ENCODE measurements at places on chromosomes 11 and 22.

DNA sequence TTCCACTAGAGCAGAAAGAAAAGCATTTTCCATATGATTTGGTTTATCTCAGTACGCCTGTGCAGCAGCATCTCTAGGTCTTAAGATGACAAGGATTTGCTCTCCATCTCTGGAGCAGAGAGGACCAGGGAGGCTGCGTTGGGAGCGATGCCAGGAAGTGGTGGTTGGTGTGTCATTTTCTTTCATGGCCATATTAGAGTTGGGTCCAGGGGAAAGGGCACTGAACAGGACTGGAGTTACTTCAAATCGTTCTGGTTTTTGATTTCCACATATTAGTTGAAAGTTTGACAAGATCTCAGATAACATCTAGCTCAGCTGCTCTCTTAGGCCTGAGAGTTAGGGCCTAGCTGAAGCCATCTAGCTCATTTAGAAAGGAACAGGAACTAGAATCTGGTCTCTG is 157.7 kb downstream of the ADAMTS15 start:
- no peak for DNase-seq

DNA sequence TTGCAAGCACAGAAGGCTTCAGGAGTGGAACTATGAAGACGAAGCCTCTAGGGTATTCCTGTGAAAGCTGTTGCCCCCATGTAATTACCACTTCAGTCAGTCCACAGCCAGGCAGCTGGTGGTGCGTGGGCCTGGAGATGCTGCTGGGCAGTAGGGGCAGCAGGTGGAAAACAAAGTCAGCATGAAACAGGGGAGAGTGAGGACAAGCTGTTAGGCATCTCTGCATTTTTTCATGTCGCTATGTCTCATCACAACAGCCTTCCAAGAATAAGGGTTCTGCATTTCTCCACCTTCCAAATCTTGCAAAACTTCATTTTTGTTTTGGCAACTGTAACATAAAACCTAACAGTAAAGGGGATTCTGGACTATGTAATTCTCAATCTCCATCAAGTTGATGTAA is 757.5 kb downstream of the NELL1 start:
- no peak for DNase-seq

- no peak for DNase-seq
These were observed 672.2 kb downstream of the LRRC4C start for GRCh38 chr11:40787224-40787623.

GRCh38 chr11:27795955-27796861 is 96.0 kb upstream of the BDNF start:
- DNase-seq: no peak

- no peak for DNase-seq
These were observed 293.7 kb downstream of the DDX10 start for GRCh38 chr11:108958368-108959104.

DNA sequence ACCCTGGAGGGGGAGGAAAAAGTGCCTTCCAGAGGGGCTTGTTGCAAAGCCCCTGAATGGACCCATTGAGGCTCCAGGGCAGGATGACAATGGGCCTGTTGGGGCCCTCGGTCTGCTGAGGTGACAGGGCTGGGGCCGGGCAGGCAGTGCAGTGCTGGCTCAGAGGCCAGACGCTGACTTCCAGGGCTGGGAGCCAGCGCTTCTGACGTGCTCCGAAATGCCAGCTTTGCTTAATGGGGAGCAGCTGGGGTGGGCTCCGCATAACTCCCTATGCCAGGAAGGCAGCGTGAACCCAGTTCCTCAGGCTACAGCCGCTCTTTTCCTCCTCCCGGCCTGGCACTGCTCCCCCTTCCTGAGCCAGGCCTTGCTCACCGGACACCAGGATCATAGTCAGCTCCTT is 17.7 kb downstream of the NAV2 start:
- DNase-seq: no peak

DNA sequence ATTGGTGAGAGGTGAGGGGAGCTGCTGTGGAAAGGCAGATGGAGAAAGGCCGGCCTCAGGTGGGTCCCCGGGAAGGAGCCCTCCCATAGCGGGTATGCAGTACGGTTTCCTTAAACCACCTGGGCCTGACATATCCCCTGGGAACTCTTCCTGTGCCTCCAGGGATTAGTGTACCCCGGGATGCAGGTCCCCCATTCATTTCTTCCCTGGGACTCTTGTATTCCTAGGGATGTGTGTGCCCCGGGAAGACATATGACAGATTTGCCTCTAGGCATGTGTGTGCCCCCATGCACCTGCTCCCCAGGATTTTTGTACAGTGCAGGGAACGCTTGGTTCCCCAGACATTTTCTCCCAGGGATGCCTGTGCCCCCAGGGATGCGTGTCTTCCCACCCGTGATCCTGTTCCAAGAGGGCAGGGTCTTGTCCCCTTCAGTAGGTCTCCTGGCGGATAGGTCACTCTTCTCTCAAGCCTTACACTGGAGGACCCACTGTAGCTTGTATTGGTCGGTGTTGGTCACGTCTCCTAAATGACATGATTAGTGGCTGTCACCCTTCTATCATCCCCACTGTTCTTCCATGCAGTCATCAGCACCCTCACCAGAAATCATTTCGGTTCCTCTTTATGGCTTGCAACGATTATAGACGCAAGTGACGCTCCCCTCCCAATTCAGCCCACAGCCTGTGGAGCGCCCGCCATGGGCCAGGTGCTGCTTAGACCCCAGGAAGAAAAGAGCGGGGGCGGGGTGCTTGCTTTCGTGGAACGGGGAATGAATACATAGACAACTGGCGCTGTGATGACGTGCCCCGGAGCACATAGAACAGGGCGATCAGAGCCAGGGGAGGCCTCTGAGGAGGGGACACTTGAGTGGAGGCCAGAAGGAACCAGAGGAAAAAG is 1.3 kb downstream of the PARVB start:
- DNase-seq: no peak

DNA sequence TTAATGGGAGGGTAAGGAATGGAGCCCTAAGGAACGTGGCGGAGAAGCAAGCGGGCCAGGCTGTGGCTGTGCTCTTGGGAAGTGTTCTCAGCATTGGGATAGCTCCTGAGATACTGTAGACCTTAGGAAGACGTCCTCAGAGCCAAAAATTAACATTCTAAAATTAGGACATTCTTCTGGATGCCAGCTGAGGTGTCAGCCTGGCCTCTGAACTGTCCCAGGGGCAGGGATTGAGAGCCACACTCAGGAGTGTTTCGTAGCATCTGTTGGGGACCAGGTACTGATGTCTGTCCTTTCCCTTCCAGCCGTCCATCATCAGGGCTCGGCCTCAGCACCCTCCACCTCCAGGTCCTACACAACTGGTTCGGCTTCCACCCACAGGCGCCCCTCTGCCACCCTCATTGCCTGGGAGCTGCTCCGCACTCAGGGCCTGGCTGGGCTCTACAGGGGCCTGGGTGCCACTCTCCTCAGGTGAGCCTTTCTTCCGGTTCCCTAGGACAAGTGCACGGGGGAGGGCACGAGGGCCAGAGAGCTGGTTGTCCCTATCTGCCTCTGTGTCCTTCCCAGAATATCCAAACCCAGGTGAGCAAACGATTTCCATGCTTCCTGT is 23.6 kb downstream of the SLC25A18 start:
- DNase-seq: no peak

DNA sequence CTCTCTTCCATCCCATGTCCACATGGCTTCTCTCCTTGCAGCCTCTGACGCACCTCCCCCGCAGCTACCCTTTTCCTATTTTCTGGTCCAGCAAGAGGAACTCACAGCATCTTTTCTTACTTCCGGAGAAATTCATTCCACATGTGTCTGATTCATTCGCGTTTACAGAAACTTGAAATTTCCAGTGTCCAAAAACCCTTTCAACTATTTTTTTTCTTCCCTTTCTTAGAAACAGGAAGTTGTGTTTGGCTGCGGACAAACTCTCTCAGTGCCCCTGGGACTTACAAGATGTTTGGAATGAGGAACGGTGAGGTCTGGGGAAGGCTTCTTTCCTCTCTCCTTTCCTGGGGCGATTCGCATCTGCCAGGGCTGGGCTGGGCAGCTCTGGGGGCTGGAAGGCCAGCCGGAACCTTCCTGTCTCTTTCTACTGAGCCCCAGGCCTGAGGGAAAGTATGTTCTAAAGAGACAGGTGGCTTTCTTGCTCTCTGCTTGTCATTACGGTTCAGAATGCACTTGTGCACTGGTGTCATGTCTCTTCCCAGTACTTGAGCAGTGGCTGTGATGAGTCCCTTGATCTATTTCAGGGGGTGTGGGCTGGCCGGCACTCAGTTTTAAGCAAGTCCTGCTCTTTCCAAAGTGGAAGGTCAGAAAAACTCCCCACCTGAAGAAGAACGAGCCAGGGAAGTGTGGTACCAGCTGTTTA is 27.5 kb downstream of the ADAMTS8 start:
- DNase-seq: no peak

DNA sequence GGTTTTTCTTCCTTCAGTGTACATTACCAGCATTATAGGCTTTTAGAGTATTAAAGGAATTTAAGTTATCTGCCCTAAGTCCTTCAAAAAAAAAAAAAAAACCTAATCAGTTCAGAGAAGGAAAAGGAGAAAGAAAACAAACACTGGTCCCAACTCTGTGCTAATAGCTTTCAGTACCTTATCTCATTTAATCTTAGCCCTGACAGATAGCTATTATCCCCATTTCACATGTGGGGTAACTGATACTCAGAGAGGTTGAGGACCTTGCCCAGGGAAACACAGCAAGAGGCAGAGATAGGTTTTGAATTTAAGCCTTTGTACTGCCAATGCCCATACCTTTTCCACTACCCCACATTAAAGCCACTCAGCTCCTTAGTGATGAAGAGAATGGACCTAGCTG is 43.4 kb downstream of the FAT3 start:
- no peak for DNase-seq

- no peak for DNase-seq
These were observed 5.0 kb downstream of the COX8A start for GRCh38 chr11:63979426-63979825.

DNA sequence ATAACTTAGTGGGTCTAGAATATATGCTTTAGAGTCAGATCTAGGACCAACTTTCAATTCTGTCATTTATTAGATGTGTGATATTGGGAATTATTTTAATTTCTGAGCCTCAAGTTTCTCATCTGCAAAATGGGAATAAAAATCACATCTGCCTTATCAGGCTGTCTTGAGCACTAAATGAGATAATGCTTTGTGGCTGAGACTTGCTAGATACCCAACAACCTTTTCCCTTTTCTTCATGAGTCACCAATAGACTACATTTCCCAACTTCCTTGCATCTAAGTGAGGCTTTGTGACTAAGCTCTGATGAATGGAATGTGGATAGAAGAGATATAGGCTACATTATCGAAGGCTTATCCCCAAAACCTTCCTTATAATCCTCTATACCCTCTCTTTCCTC is 220.7 kb upstream of the SESN3 start:
- no peak for DNase-seq

- DNase-seq: no peak
These were observed 6.8 kb downstream of the CECR2 start for GRCh38 chr22:17375914-17376614.

DNA sequence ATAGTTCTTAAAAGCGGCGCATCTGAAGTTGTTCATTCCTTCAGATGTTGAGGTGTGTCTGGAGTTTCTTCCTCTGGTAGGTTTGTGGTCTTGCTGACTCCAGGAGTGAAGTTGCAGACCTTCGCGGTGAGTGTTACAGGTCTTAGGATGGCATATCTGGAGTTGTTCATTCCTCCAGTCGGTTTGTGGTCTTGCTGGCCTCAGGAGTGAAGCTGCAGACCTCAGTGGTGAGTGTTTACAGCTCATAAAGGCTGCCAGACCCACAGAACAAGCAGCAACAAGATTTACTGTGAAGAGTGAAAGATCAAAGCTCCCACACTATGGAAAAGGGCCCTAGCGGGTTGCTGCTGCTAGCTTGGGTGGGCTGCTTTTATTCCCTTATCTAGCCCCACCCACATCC is 201.7 kb upstream of the PDGFD start:
- no peak for DNase-seq

DNA sequence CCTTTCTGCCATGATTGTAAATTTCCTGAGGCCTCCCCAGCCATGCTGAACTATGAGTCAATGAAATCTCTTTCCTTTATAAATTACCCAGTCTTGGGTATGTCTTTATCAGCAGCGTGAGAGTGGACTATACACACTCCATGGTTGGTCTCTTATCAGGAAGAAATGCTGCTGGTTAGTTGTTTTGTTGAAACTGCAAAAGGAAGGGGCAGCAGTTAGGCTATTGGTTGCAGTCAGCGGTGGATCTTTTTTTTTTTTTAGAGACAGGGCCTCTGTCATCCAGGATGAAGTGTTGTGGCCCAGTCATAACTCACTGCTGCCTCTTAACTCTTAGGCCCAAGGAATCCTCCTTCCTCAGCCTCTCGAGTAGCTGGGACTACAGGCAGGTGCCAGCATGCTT is 51.7 kb downstream of the HSD17B12 start:
- no peak for DNase-seq

GRCh38 chr22:31295831-31296657 is 3.8 kb upstream of the PIK3IP1 start:
- no peak for DNase-seq

- no peak for DNase-seq
These were observed 26.9 kb downstream of the BLID start for GRCh38 chr11:122089111-122089510.

DNA sequence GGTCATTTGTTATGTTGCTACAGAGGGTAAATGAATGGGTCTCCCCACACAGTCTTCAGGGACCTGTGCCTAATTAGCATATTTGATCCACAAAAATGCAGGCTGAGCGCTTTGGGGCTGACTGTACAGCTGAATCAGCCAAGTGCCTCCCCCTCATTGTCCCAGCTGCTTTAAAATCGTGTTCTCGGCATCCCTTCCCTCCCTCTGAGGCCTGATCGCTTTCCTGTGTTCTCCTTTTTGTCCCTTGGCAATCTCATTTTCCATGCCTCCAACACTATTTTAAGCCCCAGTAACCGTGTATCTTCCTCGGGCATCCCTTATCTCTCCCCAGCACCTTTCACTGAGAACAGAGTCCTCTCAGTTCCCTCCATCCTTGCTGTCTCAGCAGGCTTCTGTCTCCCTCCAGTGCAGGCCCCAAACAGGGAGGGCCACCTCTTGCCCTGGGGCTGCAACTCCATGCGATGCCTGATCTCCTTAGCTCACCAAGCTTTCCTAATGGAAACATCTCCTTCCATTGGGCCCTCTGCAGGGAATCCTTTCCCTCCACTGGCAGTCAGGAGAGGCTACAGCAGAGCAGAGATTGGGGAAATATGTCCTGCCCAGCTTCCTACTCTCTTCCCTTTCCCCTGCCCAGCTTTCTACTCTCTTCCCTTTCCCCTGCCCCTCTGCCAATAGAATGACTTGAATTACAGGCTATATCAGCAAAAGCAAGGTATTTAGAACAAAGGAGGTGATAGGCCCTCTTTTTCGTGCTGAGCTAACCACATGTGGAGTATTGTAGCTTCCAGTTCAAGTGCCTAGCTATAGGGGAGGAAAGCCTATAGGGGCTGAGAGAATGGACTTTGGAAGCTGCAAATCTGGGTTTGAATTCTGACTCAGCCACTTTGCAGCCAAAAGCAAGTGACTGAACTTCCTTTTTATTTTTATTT is 13.8 kb downstream of the UQCR10 start:
- DNase-seq: no peak

Data from activated CD8-positive, alpha-beta memory T cell treated with anti-CD3 and anti-CD28 coated beads for 4 hours (primary cell).